SJSA1 (cell line): ENCODE measurements at places on chromosomes 16 and 17.

GRCh38 chr17:7440834-7441195 is 1.5 kb downstream of the FGF11 start:
- H3K4me3 ChIP-seq = no peak overlapping the region
- H3K27ac ChIP-seq = no peak overlapping the region
- H3K36me3 ChIP-seq = no peaks in the 10 kb centered on the region
- H3K27me3 ChIP-seq = peaks cover 50% of the 10 kb centered on the region
- H3K4me1 ChIP-seq = peaks cover 28% of the 10 kb centered on the region

DNA sequence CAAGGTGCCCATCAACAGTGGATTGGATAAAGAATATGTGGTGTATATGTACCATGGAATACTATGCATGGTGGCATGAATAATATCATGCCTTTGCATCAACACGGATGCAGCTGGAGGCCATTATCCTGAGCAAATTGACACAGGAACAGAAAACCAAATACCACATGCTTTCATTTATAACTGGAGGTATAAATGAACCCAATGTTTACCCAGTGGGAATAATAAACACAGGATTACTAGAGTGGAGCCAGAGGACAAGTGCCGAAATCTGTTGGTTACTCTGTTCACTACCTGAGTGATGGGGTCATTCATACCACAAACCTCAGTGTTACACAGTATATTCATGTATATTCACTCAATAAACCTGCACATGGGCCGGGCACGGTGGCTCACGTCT is 125.2 kb downstream of the CDH11 start:
- H3K4me3 ChIP-seq = no peak overlapping the region
- no peaks in the 10 kb centered on the region for H3K27me3 ChIP-seq
- no peak for DNase-seq
- H3K4me1 ChIP-seq = peaks cover under 1% of the 10 kb centered on the region
- peaks cover 29% of the 10 kb centered on the region for H3K36me3 ChIP-seq
- no peak overlapping the region for H3K27ac ChIP-seq

DNA sequence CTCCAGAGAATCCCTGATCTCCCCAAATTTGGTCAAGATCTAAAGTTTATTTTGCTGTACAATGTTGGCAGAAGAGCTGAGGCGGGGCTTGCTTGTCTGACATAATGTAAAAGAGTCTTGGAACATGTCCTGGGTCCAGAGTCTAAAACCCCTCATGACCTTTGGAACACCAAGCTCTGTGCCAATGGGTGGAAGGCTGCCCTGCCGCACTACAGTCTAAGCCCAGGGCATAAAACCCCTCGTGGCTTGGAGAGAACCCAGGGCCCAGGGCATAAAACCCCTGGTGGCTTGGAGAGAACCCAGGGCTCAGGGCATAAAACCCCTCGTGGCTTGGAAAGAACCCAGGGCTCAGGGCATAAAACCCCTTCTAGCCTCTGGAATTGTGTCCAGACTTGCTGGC is 36.7 kb downstream of the CCDC57 start:
- no peak for DNase-seq
- no peaks in the 10 kb centered on the region for H3K4me1 ChIP-seq
- no peak overlapping the region for H3K27ac ChIP-seq
- H3K4me3 ChIP-seq = no peak overlapping the region
- no peaks in the 10 kb centered on the region for H3K27me3 ChIP-seq

DNA sequence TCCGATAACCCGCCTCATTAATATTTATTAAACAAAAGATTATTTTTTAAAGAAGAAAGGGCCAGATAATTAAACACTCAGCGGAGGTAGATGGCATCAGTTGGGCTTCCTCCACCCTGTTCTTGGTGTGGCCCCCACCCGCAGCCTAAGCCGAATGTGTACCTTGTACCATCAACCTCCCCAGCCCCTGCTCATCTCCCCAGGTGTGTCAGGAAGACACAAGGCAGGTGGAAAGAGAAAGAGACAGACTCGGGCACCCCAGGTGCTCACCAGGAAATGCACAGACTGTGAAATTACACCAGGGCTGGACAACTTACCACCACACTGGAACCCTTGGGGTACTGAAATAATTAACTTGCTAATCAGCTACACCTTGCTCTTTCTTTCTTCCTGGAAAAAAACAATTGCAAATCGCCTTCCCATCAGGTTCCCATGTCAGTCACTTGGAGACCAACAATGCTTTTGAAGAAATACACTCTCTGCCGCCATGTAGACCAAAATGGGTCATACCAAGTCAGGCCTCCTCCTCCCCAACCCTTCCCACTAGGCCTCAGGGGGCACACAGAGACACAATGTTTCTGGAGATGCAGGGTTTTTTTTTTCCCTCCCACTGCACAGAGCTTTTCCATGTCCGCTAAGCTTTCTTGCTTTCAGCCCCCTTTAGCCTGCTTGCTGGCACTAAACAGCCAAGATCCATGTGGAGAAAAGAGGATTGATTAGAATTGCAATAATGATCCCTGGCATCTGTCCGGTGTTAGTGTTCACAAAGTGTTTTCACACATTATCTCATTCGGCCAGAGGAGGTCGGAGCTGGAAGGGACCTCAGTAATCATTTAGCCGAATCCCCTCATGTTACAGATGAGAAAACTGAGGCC is 8.6 kb upstream of the LHX1 start:
- H3K27me3 ChIP-seq = peaks cover 49% of the 10 kb centered on the region
- DNase-seq = no peak
- no peak overlapping the region for H3K4me3 ChIP-seq
- peaks cover 6% of the 10 kb centered on the region for H3K4me1 ChIP-seq
- no peaks in the 10 kb centered on the region for H3K36me3 ChIP-seq

DNA sequence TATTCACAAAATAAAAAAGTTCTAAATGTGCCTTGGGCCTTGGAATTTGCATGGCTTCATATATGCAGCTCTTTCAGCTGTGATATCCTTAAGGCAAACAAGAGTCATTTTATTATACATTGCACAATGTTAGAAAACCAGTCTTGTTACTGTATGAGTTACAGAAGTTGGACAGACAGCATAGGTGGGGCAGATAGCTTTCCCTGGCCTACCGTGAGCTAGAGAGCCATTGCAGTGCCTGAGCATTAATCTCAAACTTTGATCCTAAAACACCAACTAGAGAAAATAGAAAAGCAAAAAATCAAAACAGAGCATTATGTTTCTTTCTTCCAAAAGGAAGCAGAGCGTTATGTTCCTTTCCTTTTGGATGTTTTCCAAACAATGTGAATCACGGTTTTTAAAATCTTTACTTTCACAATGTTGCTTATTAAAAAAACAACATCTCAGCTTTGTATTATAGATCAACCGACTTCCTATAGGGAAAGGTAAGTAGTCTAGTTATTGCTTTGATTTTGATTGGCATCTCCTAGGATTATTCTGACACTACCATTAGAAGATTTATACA is 32.2 kb downstream of the ARHGAP44 start:
- no peaks in the 10 kb centered on the region for H3K36me3 ChIP-seq
- DNase-seq = no peak
- no peaks in the 10 kb centered on the region for H3K4me1 ChIP-seq
- no peak overlapping the region for H3K4me3 ChIP-seq

DNA sequence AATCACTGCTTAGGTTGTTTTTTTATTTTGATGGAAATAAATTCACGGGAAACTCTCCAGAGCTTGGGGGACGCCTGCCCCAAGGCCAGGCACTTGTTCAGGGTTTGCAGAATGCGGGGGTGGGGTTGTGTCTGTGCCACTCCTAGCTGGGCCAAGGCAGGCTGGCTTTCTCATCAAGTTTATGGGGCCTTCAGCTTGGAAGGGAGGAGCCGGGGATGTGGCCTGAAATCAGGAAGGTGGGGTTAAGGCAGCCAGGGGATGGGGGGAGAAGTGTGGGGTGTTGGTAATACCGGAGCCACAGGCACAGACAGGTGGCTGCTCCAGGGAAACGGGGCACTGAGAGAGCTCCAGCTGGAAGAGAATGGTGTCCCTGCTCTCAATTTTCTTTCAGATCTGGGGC is 1.7 kb upstream of the CHAD start:
- H3K27me3 ChIP-seq = peaks cover 17% of the 10 kb centered on the region
- H3K4me1 ChIP-seq = peaks cover 7% of the 10 kb centered on the region

DNA sequence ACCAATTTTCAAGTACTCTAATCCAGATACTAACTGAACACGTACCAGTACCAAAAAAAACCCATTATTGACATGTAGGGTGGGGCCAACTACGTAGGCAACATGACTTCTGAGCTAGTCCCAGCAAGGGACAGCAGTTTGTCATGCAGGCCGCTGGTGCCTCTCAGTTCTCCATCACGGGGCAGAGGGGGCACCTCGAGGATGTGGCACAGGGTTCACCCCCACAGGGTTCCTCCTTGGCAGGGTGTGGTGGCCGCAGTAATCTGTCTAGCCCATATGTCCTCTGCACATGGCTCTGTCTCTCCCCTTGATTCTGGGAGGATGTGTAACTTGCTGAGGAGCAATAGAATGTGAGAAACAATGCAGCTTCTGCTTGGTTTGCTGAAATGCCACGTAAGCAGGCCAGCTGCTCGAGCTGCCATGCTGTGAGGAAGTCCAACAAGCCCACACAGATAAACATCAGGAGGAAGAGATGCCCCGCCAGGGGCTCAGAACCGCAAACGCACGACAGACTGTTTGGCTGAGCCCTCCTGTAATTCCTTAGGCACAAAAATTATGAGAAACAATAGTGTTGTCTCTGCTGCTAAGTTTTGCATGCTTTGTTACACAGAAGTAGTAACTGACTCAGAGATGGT is 62.4 kb downstream of the NT5M start:
- H3K36me3 ChIP-seq = no peaks in the 10 kb centered on the region
- H3K27me3 ChIP-seq = no peaks in the 10 kb centered on the region
- no peak overlapping the region for H3K4me3 ChIP-seq
- H3K27ac ChIP-seq = no peak overlapping the region
- no peak for DNase-seq
- H3K4me1 ChIP-seq = peaks cover 6% of the 10 kb centered on the region

DNA sequence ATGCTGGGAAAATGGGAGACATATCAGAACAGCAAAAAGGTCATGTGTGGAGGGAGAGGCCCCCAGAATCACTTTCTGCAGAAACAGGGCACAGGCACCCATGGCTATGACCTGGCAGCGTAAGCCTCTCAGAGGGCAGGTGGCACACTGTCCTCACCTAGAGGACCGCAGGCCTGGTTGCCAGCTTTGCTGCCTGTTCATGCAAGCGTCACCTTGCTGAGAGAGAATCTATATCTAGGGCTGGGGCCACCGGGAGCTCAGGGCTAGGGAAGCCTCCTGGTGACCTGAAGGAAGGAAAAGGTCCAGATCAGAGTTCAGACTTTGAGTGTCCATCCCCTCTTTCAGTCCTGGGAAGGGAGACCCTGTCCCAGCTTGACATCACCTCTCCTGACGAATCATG is 78.7 kb downstream of the GOSR1 start:
- H3K27ac ChIP-seq = no peak overlapping the region
- H3K4me3 ChIP-seq = no peak overlapping the region
- H3K4me1 ChIP-seq = peaks cover 2% of the 10 kb centered on the region
- DNase-seq = no peak
- H3K27me3 ChIP-seq = no peaks in the 10 kb centered on the region

DNA sequence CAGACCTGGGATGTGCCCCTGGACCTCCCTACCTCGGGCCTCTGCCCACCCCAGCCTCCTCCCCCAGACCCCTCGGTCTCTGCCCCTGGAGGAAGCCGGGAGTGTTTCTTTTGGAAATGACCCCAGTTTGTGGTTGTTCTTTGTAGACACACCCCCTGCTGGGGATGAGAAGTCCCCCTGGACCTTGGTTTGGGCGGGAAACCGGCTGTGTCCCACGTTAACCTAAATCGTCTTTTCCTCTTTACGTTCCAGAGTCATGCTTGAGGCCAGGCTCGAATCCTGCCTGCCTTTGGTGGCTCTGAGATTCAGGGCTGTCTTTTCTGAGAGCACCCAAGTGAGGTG is 116.6 kb downstream of the METRNL start:
- no peak for DNase-seq
- peaks cover 41% of the 10 kb centered on the region for H3K4me1 ChIP-seq
- H3K36me3 ChIP-seq = no peaks in the 10 kb centered on the region
- H3K27me3 ChIP-seq = no peaks in the 10 kb centered on the region

GRCh38 chr16:88533932-88534637 is 36.1 kb upstream of the ZC3H18 start:
- no peak overlapping the region for H3K27ac ChIP-seq
- H3K36me3 ChIP-seq = 0 out of 2 replicates have a peak, but pooled peaks cover under 1% of the 10 kb centered on the region
- DNase-seq = no peak
- H3K4me3 ChIP-seq = no peak overlapping the region
- peaks cover 7% of the 10 kb centered on the region for H3K27me3 ChIP-seq

- H3K4me1 ChIP-seq = no peaks in the 10 kb centered on the region
- no peaks in the 10 kb centered on the region for H3K27me3 ChIP-seq
- no peak overlapping the region for H3K4me3 ChIP-seq
- H3K27ac ChIP-seq = no peak overlapping the region
These were observed 167.0 kb downstream of the UTP18 start for GRCh38 chr17:51427323-51427811.

- H3K36me3 ChIP-seq = no peaks in the 10 kb centered on the region
- no peak overlapping the region for H3K27ac ChIP-seq
- no peak for DNase-seq
- peaks cover 3% of the 10 kb centered on the region; the same call in 1 of the 2 replicates for H3K4me1 ChIP-seq
- H3K27me3 ChIP-seq = peaks cover 4% of the 10 kb centered on the region; the same call in 1 of the 2 replicates
These were observed 70.0 kb downstream of the RBBP6 start for GRCh38 chr16:24609417-24609739.

DNA sequence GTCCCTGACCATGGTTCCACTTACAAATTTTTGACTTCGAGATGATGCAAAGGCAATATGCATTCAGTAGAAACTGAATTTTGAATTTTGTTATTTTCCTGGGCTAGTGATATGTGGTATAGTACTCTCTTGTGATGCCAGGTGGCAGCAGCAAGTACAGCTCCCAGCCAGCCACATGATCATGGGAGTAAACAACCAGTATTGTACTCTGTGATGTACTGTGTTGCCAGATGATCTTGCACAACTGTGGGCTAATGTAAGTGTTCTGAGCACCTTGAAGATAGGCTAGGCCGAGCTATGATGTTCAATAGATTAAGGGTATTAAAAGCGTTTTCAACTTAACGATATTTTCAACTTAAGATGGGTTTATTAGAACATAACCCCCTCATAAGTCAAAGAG is 250.8 kb downstream of the STX8 start:
- H3K36me3 ChIP-seq = no peaks in the 10 kb centered on the region
- H3K4me3 ChIP-seq = no peak overlapping the region
- DNase-seq = no peak
